ENCODE measurements at places on chromosomes 4 and X.

DNA sequence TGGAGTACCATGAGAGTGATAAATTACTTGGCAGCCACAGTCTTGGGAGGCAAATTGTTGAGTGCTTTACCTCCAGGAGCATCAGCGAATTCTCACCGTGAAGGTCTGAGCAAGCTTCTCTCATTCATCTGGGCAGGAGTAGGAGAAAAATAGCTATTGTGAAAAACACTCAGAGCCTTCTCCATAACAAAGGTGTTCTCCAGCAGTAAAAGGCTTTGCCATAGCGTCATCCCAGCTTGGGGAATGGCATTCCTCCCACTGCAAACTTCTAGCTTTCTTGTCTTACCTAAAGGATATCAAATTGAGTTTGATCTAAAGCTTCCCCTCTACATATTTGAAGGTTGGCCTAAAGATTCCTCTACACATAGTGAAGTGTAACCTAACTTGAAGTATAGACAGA, 29.8 kb upstream of the MAGEA11 start:
- DNase-seq: no peak

DNA sequence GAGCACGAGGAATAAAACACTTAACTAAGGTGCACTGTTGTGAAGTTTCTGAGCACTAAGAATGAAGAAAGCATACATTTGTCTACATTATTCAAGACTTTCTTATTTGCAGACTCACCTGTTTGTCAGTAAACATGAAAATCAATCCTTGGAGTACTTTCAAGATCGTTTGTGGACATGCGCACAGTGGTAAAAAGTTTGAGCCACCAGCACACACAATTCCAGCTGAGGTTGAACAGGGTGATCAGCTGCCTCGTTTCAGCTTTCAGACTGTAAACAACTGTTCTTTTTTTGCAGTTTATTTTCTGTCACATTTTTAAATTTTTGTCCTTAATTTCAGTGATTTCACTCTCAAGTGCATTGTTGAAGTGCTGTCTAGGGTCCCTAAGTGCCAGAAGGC, 143.8 kb upstream of the VCX2 start:
- no peak for DNase-seq

DNA sequence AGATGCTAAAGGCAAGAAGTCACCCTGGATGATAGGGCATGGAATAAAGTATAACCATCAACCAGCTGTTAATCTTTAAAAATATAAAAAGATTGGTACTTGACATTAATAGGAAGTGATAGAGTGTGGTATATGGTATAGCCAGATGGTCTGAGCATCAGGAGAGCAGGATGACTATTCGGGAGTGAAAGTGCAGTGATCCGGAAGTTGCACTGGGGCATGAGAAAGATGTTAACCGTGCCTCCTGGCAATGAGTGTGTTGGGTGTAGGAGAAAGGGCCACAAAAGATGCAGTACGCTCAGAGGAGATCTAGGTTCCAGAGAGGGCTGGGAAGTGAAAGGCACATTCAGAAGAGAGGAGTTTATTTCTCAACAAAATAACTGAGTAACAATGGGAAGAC, 65.0 kb downstream of the TSPAN7 start:
- no peak for DNase-seq

GRCh38 chr4:124060261-124060918, 652.1 kb downstream of the ANKRD50 start:
- DNase-seq: no peak

DNA sequence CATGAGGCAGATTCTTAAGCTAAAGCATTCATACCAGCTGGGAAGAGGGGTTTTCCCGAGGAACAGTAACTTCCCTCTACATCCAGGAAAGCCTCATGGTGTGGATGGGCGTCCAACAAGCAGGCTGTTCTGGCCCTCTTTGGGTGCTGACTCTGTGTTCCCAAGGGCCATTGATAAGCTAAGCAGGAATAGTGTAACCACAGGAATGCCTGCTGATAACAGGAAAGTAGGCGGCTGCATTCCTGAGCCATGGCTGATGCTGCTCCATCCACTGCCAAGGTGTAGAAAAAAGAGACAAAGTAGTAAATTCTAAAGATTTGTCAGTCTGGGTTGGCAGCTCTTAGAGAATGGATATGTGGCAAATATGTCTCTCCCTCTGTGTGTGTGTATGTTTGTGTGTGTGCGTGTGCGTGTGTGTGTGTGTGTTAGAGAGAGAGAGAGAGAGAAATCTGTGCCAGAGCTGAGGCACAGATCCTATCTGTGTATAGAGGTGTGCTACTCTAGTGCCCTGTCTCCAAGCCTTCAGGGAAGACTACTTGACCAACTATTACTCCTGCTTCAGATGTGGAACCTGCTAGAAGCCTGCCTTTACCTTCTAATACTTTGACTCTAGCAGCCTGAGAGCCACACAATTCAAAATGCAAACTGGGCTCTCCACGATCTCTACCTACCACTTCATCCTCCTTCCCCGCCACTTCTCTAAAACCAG, 353.1 kb upstream of the NR3C2 start:
- no peak for DNase-seq

DNA sequence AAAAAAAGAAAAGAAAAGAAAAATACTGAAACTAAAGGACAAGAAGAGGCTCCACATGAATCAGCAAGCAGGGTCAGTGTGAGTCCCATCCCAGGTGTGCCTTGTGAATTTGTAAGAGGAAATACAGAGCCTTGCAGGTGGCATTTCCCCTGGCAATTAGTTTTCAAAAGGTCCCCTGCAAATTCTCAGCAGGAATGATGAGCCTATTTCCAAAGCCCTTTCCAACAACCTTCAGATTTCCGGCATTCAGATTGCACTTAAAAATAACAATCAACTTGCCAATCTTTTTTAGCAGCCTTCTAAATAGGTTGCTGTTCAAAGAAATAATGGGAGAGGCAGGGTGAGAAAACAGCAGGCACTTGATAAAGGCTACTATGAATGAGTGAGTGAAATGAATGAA, 66.4 kb upstream of the OR13H1 start:
- DNase-seq: no peak

DNA sequence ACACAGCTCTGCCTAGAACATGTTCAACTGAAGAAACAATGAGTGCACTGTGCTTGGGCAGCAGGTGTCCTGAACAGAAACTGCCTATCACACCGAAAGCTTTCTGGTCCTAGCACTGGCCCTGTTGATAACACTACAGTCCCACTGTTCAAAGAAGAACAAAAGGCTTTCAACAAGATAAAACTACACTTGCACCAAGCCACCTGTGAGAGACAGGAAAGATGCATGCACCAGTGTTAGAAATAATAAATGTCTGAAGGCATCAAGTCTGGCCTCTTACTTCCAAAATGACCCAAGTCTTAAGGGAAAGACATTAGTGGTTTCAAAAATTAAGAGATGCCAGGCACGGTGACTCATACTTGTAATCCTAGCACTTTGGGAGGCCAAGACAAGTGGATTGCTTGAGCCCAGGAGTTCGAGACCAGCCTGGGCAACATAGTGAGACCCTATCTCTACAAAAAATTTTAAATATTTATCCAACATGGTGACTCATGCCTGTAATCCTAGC, 68.7 kb downstream of the APBB2 start:
- DNase-seq: no peak

DNA sequence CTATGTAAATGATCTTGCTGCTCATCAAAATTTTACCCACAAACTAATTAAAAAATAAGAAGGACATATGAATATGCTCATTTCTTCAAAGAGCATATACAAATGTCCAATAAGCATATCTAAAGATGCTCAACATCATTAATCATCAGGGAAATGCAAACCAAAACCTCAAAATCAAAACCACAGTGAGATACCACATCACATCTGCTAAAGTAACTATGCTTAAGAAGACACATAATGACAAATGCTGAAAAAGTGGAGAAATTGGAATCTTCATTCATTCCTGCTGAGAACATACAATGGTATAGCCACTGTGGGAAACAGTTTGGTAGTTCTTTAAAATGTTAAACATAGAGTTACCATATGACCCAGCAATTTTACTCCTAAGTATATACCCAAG, 81.9 kb downstream of the AFF2 start:
- no peak for DNase-seq

DNA sequence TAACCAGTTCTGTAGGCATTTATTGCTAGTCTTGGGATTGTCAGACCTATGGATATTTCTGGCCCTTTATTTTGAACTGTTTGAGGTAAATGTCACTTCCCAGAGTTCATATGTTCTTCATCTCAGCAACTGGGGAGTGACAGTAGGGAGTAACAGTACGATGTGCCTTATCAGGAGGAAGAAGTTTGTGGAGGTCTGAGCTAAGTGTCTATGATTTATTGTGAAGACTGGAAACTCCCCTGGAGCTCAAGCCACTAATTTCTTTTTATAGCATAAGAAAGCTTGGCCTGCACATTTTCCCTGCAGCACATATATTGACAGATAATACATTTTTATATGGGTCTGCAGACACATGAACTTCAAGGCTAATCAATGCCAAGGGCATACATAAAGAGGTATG, 383.8 kb downstream of the GRXCR1 start:
- DNase-seq: no peak

Data from esophagus squamous epithelium (tissue), 5 donors.